Osteocyte (in vitro differentiated cells): ENCODE measurements at places on chromosomes 16 and 17. TPM values are rescaled to one million over a fixed set of nuclear protein-coding genes. Genes with fewer than 3 reads are reported as not detected.

GRCh38 chr16:50836121-50836621, 94.3 kb downstream of the CYLD start:
- DNase-seq, result peak; percentile 67

GRCh38 chr16:35795361-35796029, 2336.1 kb downstream of the TP53TG3F start:
- DNase-seq, result no peak

DNA sequence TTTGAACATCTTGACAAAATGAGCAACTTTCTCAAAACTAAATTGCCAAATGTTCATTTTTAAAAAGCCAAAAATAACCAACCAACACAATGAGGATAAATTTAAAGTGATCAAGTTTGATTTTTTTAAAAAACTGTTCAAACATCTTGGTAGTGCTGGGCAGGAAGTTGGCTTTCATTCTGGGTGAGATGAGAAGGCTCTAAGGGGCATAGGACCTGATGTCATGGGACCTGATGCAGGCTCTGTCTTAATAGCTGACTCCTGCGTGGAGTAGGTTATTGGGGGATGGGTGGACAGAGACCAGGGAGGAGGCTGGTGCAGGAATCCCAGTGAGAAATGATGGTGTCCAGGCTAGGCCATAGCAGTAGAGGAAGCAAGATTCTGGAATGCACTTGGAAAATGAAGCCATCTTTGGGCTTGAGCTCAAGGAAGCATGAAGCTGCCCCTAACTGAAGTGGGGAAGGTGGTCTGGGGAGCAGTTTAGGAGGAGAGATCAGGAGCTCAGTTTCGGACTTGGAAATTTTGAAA, 20.4 kb downstream of the NLRC5 start:
- no peak for DNase-seq

DNA sequence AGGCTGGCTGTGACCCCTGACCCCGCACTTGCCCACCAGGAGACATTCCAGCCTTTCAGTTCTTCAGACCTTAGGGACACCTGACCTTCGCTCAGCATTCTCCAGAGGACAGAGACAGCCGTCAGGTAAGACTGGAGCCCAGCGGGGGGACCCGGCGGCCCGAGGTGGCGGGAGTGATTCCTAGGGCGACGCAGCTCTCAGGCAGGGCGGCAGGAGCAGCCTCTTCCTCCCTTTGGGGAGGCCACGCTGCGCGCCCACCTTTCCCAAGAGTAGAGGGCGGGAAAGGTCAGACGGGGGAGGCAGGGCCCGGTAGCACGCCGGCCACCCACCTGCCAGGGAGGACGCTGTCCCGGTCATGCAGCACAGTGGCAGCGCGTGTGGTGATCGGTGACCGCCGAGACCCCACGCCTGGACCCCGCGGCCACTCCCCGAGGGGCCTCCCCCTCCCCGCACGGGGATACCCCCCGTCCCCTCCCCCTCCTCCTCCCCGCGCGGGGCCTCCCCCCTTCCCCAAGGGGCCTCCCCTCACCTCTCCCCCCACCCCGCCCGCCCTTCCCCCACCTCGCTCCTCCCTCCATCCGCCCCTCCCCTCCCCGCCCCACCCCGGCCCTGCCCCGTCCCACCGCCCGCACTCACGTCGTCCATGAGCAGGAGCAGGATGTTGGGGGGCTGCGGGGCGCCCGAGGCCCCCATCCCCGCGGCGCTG, 472 bp downstream of the GALNS start:
- no peak for DNase-seq

GRCh38 chr17:17448723-17449122, 28.1 kb upstream of the MED9 start:
- DNase-seq, result no peak

DNA sequence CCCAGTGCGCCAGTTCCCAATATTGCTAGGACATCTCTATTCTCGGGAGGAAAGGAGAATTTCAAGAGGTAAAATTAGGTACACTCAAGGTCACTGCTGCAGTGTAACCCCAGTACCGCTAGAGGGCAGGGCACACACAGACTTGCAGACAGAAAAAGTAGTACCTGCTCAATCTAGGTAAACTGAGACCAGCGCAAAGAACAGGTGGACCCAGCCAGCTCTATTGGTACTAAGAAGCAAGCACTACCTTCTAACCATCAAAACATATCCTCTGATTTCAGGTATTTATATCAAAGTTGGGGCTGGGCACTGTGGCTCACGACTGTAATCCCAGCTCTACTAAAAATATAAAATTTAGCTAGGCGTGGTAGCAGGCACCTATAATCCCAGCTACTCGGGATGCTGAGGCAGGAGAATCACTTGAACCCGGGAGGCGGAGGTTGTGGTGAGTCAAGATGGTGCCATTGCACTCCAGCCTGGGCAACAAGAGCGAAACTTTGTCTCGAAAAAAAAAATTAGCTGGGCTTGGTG, 3.6 kb upstream of the WDR81 start:
- peak; percentile 86 for DNase-seq

GRCh38 chr16:85798901-85799496, 345 bp downstream of the EMC8 start:
- no peak for DNase-seq

DNA sequence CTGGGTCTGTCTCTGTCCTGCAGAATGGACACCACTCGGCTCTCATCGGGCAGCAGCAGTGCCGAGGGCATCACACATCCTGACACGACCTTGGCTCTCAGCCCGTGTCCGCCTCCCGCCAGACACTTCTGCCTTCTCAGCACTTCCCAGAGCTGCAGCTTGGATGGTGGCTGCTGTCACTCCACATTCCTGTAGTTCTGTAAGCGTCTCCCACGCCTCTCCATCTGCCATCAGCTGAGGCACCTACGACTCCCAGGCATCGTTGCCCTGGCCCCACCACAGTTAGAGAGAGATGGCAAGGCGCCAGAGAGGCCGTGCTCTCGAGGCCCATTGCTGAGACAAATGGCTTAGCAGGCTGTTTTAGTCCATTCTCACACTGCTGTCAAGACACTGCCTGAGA, 195.9 kb upstream of the CHMP6 start:
- DNase-seq, result no peak

DNA sequence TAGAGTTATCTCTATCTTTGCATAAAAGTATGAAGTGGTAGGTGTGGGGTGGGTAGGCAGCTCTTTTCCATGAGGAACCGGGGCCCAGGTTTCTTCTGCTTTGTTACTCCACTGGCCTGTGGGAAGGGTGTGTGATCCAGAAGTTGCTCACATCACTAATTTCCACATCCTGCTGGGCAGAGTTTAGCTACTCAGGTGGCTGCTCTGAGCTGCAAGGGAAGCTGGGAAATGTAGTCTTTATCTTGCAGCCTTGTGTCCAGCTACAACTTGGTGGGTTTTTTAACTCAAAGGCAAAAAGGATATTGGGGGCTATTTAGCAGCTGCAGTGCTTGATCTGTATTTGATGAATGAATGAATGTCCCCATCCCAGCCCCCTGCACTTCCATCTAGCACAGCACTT, 335.3 kb downstream of the SNX29 start:
- no peak for DNase-seq

The KIFC3 gene
- 191 and 196 TPM in 2 replicates for total RNA-seq

The AOC3 gene
- 1.1 and 1.3 TPM in 2 replicates for total RNA-seq

The SHCBP1 gene
- 4.2 and 5.8 TPM in 2 replicates for total RNA-seq

The NGFR gene
- 2.8 and 3.6 TPM in 2 replicates for total RNA-seq

The DCXR gene
- 69.0 and 71.0 TPM in 2 replicates for total RNA-seq

The ZNF597 gene
- 2.3 TPM in 2 replicates for total RNA-seq
